ENCODE measurements at places on chromosomes 6 and 20.

DNA sequence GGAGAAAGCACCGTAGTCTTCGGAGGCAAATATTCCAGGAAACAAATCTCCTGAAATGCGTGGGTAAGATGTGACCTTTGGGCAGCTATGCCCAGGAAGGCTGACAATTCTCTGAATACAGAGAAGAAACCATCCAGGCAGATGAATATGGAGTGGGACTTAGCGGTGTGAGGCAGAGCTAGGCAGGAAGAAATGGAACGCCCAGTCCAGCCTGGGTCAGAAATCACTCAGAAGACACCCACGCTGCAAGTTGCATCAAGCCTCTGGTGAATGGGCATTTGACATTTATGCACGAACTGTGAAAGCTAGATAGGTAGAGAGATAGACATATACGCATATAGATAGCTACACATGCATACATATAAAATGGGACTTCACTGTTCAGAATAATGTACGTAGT, 498.5 kb downstream of the QKI start:
- DNase-seq, result no peak

DNA sequence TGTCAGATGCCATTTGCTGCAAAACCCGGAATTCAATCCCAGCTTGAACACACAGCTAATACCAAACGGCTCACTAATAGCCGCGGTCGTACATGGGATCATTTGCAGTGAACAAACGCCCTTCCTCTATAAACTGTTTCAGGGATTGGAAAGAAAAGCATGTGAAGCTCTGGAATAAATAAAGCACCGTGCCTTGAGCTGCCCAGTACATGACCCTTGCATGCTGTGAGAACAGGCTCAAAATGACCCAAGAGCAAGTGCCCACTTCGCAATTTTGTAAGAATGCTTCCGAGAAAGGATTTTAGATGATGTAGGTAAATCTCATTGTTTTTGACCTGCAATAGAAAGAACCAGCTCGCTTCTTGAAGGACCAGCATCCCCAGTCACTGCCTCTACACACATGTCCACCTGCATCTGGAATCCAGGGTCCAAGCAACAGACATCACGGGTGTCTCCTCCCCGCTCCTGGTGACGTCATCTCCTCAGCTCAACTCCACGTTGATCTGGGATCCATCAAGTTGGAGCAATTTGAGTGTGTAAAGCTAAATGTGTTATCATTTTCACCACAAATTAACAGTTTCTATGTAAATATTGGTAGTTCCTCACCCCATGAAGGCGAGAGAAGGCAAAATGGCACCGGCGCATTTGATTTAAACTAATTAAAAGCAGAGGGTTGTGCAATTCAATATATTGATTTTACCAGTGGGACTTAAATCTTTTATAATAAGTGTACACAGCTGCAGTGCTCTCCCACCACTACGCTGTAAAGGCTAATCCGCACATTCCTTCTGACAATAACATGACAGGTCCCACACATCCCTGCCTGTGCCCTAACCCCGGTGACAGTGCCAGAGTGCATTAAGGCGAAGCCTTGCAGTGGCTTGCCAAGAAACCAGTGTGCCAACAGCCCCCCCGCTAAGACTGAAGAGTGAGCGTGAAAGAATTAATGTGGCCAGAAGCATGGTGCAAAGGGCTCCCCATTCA, 6.2 kb downstream of the BMP7 start:
- no peak for DNase-seq

- DNase-seq, result no peak
Observed at GRCh38 chr6:31479151-31479932, 18.6 kb upstream of the MICB start.

- DNase-seq, result no peak
Observed at GRCh38 chr6:30640481-30640880, 6.5 kb upstream of the C6orf136 start.

- DNase-seq, result no peak
Observed at GRCh38 chr6:33888664-33889200, 84.9 kb upstream of the MLN start.

GRCh38 chr20:2651772-2652723, at the start of gene NOP56:
NOP56 (plus strand) TSS chr20:2652632; CDS start chr20:2652661, 29 bp downstream.
- peak; percentile 87 for DNase-seq

DNA sequence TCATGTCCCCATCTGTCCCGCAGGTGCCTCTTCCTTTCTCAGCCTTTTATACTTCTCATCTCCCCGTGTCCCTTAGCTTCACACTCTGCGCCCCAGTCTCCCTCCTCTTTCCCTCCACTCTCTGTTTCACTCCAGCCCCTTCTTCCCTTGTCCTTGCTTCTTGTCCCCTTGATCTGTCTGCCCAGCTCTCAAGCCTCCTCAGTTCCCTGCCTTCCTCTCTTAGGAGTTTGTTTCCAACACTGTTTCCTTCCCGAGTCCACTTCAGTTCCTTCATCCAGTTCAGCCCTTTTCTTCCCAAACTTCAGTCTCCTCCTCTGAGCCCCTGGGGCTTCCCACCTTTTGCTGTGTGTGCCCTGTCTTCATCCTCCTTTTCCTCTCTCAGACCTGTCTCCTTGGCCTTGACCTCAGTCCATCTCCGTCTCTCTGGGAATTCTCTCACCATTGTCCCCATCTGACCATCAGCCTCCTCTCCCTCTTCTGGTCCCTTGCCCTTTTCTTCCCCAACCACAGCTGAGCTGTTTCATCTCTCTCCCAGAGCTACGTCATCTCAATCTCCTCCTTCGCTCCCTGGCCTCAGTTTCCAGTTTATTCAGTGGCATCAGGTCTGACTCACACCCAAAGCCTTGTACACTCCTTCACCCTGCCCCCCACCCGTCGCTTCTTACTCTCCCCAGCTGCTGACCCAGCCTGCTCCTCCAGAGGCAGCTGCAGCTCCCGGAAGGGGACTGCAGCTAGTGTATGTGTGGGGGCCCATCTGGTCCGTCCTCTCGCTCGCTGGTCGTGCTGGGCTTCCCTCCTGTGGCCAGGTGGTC, 2.7 kb upstream of the DDR1 start:
- no peak for DNase-seq

GRCh38 chr20:62219992-62220665, at the start of gene HRH3:
HRH3 (minus strand) TSS chr20:62220278; CDS start chr20:62219970, 308 bp downstream.
- no peak for DNase-seq

GRCh38 chr6:145744619-145745018, 9.3 kb upstream of the EPM2A start:
- no peak for DNase-seq

DNA sequence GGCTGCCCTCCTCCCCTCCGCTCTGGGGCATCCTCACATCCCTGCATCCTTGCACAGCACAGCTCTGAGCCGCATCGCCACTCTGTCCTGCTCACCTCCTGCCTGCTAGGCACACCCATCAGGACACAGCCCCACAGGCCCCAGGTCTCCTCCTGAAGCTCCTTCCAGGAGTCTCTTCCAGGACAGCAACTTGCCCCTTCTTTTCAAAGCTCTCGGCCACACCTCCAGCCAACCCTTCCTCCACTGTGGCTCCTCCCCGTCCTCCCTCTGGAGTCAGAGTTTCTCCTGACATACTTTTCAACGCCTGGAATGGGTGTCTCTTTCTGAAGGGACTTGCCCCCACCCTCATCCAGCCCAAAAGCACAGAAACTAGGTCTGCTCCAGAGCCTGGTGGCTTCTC, 77.3 kb downstream of the SLC23A2 start:
- DNase-seq, result no peak

DNA sequence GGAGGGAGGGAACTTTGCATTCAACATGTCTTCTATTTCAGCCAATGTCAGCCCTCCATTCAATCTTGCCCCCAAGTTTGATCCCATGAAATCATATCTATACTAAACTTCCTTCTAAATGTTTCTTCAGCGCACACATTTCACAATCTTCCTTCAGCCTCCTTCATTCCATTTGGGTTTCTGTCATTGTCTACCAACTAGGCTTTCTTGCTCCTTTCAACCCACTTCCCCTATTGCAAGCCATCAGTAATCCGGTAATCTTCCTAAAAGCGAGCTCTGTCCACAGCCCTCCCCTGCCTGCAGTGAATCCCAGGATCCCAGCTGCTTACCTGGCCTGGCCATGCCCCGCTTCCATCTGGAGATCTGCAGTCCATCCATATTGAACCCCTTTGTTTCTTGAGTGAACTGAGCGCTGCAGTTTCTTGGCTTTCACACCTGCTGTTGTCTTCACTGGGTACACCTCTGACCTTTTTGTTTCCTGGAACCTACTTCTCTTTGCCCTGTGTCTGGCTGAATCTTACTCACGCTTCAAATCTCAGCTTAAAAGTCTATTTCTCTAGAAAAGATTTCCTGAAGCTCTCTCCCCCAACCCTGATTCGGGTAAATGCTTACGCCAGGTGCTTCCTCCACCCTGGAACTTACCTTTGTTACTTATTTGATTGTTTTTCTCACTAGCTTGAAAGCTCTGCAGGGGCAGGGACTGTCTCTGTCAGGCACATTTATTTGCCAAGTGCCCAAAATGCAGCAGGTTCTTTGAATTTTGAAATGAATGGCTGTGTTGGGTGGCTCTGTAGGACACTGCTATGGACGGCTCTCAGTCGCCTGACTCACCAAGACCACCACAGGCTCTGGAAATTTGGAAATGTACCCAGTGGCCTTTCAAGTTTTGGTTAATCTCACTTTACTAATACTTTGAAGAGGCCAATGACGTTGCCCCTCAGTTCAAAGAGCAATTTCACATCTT, 50.3 kb downstream of the ADTRP start:
- DNase-seq, result peak; percentile 66

- DNase-seq, result no peak
Observed at GRCh38 chr6:161215193-161215592, 58.7 kb downstream of the AGPAT4 start.

DNA sequence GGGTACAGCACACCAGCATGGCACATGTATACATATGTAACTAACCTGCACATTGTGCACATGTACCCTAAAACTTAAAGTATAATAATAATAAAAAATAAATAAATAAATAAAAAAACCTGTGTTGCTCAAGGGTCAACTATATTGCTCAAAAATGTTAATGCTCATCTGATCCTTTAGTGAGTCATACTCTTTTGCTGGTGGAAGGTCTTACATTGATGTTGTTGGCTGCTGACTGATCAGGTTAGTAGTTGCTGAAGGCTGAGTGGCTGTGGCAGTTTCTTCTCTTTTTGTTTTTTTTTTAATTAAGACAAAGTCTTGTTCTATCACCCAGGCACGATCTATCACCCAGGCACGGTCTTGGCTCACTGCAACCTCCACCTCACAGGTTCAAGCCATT, 29.6 kb upstream of the SMIM26 start:
- DNase-seq, result no peak

- DNase-seq, result no peak
Observed at GRCh38 chr6:127458817-127459216, 372 bp downstream of the KIAA0408 start.

DNA sequence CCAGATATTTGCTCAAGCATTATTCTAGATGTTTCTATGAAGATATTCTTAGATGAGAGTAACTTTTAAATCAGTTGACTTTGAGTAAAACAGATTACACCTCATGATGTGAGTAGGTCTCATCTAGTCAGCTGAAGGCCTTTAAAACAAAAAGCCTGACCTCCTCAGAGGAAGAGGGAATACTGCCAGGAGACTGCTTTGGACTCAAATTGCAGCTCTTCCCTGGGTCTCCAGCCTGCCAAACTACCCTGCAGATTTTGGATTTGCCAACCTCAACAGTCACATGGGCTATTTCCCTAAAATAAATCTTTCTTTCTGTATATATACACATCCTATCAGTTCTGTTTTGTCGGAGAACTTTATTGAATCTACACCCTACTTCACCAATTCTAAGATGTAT, 182.5 kb upstream of the TENT5A start:
- DNase-seq, result no peak

DNA sequence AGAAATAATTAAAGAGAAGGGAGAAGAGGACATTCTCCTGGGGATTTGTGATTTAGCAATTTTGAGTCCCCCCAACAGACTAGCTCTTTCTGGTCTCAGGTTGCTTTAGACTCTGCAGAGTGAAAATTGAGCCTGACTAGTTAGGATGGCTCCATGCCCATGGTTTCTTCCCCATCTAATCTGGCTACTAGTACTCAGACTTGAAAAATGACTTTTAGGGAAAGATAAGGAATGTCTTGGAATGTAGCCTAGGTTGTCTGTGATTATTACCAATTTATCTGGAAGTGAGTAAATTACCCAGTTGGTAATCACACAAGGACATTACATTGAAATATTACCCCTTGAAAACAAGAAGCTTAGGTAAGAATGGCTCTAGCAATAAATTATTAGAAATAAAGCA, 4.2 kb downstream of the BEND6 start:
- DNase-seq, result no peak

- no peak for DNase-seq
Observed at GRCh38 chr20:48578397-48579098, 249.3 kb downstream of the PREX1 start.

DNA sequence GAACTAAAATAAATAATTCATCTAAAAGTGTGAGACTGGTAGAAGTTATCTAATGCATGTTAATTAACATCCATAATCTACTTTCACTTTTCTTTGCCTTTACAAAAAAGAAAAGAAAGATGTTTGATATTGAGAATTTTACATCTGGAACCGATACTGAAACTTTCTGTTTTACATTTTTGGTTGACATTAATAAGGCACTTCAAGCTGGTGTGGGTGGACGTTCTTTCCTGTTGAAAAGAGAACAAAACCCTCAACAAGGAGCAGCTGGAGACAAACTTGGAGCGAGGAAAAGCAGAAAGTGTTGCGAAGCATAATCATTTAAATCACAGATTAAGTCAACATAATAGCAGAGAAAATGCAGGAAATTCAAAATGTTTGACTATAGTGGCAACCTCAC, 575.2 kb upstream of the ADGRB3 start:
- DNase-seq, result no peak

- DNase-seq, result no peak
Observed at GRCh38 chr6:144690133-144690532, 405.0 kb downstream of the UTRN start.

DNA sequence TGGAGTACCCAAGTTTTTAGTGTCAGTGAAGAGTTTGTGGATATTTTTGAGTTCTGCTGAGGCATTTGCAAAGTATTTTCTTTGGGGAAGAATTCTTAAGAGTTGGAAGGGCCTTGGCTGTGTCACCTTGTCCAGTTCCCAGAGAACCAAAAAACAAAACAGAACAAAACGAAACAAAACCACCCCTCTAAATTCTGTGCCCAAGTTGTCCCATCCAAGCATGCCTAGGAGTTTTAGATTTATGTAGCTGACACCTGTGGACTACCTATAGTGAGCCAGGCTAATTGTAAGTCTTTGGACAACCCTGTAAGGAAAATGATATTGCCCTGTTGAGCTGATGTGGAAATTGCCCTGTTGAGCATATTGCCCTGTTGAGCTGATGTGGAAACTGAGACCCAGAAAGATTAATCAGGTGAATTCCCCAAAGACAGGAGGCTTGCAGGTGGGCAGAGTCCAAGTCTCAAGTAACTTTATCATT, 1.0 kb upstream of the ECI2 start:
- no peak for DNase-seq

DNA sequence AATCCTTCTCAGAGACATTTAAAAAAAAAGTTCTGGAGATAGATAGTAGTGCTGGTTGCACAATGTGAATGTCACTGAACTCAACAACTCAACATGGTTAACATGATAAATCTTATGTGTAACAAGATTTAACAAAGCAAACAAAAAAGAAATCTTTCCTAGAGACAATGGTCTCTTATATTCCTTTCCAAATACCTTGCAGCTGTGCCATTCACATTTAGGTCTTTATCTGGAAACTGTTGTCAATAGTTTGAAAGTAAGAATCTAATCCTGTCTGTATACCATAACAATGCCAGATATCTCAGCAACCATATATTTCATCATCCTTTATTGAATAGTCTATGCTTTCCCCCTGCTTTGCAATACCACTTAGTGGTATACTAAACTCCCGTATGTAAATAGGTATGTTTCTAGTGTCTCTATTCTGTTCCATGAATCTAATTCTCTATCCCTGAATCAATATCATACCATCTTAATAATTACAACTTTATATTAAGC, 2.1 kb downstream of the SERAC1 start:
- DNase-seq, result no peak

GRCh38 chr20:22353586-22353985, 230.8 kb downstream of the FOXA2 start:
- no peak for DNase-seq

All from Jurkat, Clone E6-1 (cell line).